Jurkat, Clone E6-1 (cell line): ENCODE measurements at places on chromosomes 13 and 19.

DNA sequence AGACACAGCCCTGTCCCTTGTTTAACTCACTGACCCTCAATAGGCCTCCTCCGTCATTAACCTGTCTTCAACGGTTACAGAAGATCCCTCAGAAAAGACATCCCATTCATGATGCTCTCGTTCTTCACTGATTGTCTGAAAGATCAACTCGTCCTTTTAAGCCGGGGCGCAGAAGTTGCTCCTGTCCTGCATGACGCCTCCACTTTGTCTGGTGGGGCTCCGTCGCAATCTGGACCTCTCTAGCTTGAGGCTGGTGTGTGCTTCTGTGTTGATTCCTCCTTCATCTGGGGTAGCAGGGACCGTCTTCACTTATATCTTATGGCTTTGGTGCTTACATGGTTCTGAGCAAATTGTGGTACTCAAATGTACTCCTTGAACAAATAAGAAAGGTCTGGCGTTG is 766.0 kb upstream of the PCDH9 start:
- DNase-seq, result no peak

DNA sequence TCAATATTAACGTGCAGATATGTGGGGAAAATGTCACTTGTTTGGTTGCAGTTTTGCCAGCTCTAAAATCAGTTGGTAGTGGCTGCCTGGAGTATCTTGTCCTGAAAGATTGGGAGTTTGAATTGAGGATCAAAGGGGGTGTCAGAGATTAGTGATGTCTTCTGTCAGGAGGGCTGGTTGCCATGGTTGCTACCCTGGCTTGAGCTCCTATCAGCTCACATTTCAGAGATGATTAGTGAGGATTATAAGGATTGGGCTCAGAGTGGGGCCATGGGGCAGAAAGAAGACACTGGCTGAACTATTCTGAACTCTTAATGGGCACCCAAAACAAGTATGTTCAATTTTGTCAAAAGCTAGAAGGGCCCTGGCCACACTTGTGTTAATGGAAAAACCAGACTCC is 95.5 kb upstream of the RNF113B start:
- DNase-seq, result no peak

DNA sequence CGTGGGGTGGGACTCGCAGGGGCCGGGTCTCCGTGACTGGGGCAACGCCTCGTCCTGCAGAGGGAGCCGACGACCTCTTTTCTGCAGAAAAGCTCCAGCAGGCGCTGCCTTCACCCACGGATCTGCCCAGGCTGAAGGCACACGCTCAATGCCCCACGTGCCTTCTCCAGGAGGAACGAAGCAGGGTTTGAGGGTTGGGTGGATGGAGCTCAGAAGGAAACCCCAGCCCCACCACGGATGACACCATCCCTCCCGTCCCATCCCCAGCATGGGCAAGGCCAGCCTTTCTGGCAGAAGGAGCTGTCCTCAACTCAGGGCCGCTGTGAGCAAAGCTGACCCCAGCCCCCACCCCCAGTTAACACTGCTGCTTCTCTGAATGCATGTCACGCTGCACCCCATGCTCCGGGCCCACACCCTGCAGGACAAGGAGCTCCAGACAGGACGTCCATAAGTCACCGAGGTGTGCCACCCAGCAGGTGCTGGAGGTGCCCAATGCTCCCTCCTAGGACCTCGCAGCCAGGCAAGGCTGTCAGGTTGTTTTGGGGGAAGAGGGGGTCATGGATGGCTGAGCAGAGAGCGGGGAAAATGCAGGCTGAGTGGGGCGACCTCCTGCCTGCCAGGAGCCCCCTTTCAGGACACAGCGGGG is 7.4 kb downstream of the C19orf25 start:
- DNase-seq, result no peak

DNA sequence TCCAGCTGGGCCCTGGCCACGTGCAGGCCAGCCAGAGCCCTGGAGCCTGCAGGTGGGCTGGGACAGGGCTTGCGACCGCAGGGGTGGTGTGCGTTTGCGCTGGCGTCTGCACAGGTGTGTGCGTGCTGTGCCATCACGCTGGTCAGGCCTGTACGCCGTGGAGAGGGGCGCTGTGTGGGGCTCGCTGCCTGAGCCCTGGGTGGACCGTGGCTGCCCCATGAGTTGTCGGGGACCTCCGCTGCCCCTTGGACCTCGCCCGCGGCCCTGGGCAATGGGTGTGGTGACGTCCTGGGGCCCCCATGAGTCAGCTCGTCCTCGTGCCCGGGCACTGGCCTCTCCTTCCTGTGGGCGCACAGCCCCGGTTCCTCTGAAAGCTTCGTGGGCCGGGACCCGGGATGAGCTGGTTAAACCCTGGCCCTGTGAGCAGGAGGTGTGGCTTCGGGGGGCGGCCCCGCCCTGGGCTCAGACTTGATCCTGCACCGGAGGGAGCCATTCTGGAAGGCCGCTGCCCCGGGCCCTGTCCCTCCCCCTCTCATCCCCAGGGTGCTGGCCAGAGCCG is 6.8 kb downstream of the CSNK1G2 start:
- DNase-seq, result no peak

DNA sequence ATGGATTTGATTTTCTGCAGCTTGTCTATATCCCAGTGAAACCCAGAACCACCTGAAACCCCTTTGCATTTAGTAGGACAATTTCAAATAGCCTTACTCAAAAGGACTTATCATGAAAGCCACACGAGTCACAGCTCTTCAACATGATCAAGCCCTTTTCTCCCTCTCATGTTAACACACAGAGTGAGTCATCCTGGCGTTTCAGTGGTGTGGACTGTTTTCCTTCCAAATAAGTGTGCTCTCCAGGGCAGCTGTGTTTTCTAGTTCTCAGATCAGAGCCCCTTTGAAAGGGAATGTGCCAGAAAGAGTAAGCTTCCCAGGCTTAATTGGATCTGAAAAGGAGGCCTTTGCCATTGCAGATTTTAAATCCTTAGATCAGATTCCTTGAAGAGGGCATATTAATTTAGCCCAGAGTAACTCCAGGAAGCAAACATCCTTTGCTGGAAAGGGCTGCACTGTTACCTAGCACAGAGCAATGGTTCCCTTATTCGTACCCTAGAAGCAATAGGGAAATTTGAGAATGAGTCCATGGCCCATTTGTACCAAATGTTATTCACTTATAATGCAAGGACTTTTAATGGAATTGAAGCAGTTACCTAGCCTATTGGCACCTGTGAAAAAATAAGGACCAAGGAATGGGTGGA is 51.3 kb downstream of the ERICH6B start:
- DNase-seq, result no peak

- no peak for DNase-seq
These were observed 17.7 kb downstream of the CRTC1 start for GRCh38 chr19:18701250-18701608.
